ENCODE measurements at places on chromosomes 7 and 10. TPM values are rescaled to one million over a fixed set of nuclear protein-coding genes. Genes with fewer than 3 reads are reported as not detected.

Gene IFIT1B
- polyA plus RNA-seq = not detected

Gene GRID1
- 0.32 TPM for polyA plus RNA-seq

Gene PRPS1L1
- not detected for polyA plus RNA-seq

Gene OPALIN
- polyA plus RNA-seq = not detected

Gene SEPTIN7
- polyA plus RNA-seq = 116 TPM

Gene KAZALD1
- 1.4 TPM for polyA plus RNA-seq

Gene MRLN
- polyA plus RNA-seq = not detected

Gene CAV2
- 25.1 TPM for polyA plus RNA-seq

Gene KMT2C
- polyA plus RNA-seq = 8.2 TPM

Gene SPAM1
- polyA plus RNA-seq = not detected

Gene CALML3
- 224 TPM for polyA plus RNA-seq

Gene NRG3
- polyA plus RNA-seq = 0.04 TPM

Gene PRKCQ
- polyA plus RNA-seq = 0.62 TPM

Gene NPC1L1
- 0.65 TPM for polyA plus RNA-seq

Gene SRRM3
- 10.4 TPM for polyA plus RNA-seq

Gene CH25H
- 9.0 TPM for polyA plus RNA-seq

Gene ANKRD22
- 31.5 TPM for polyA plus RNA-seq

Gene GIMAP2
- 2.1 TPM for polyA plus RNA-seq

Gene TMEM72
- not detected for polyA plus RNA-seq

Gene TMEM176B
- 15.6 TPM for polyA plus RNA-seq

Gene FAM241B
- 5.2 TPM for polyA plus RNA-seq

Gene ITGA8
- polyA plus RNA-seq = 2.5 TPM

Gene GIMAP4
- polyA plus RNA-seq = 4.6 TPM

Gene NKX6-2
- polyA plus RNA-seq = 0.15 TPM
